Stimulated activated CD4-positive, alpha-beta T cell treated with anti-CD3 and anti-CD28 coated beads, Interleukin-1b, Interleukin-23, amount 100 ng/mL, for 1 hour (primary cell): ENCODE measurements at places on chromosomes 3 and 15.

GRCh38 chr3:45143673-45144671 lies 2.2 kb downstream of the CDCP1 start:
- DNase-seq: no peak

GRCh38 chr15:78208887-78209645 lies 25.3 kb downstream of the ACSBG1 start:
- DNase-seq: no peak

DNA sequence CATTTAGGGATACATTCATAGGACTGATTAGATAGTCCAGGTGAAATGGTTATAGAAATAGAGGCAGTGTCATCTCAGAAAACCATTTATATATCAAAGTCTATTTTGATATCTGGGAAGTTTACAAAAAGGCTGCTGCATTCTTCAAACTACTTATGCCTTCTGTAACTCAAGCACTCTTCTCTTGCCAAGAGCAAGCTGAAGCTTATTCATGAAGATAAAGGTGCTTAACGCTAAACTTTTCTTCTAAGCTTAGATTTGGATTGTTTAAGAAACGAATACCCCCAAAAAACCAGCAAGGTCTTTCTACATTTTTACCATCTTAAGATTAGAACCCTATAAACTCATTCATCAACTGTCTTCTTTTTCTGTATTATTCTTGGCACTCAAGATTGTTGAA lies 23.3 kb upstream of the USF3 start:
- no peak for DNase-seq

DNA sequence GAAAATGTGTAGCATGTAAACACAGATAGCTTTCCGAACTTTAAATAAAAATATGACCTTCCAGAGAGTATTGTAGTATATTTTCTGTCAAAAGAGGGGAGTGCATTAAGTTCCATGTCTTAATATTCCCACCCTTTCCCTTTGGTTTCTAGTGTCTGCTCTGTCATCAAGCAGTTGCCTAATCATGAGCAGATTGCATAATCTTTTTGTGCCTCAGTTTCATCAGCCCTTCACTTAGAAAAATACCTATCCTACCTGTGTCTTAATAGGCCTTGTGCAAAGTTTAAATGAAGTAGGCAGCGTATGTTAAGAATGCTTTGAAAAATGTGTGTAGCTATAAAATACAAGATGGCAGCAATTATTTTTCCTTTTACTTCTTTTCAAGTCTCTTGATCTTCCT lies 52.8 kb downstream of the CALML4 start:
- DNase-seq: no peak

- DNase-seq: no peak
Observed at GRCh38 chr15:85276921-85277320, 103.5 kb upstream of the AKAP13 start.

DNA sequence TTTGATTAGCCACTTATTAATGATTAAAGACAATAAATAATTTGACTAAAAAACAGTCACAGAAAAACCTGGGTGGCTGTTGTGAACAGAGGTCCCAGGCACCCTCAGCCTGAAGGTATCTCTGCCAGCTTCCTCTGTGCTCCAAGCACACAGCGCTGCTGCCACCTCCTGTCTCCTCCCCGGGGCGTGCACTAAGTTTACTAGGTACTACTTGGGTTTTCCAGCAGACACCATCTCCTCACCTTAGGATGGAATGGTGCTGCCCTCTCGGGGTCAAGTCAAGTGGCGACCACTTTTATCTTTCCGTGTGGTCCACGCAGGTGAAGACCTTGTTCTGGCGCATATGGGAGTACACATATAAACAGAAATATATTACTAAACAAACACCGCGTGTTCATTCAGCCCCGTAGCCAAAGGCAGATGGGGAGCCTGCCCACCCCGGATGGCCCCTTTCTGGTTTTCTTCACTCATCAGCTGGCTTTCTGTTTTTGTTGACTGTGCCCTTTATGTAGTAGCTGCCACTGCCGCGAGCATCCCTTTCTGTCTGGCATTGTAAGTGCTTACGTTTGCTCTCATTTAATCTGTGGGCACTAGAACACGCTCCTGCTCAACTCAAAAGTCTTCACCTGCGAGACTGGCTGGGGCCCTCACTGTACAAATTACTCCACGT lies 128.0 kb downstream of the LRIG1 start:
- DNase-seq: no peak

GRCh38 chr3:171792531-171792930 lies 17.8 kb downstream of the PLD1 start:
- DNase-seq: no peak

- no peak for DNase-seq
Observed at GRCh38 chr3:9087831-9088413, 124.7 kb upstream of the RAD18 start.

DNA sequence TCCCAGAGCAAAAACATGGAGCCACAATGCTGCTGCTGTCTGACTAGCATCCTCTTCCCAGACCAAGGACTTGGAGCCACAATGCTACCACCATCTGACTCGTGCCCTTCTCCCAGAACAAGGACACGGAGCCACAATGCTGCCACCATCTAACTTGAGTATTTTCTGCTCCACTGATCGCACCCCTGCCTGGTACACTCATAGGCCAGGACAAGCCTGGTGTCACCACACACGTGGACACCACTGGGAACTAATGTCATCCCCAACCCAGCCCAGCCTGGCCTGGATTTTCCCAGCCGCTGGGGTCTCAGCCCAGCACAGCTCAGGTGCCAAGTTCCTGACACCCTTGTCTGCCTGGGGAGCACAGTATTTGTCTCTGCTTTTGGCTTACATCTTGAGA lies 52.7 kb upstream of the GRIP2 start:
- DNase-seq: no peak

DNA sequence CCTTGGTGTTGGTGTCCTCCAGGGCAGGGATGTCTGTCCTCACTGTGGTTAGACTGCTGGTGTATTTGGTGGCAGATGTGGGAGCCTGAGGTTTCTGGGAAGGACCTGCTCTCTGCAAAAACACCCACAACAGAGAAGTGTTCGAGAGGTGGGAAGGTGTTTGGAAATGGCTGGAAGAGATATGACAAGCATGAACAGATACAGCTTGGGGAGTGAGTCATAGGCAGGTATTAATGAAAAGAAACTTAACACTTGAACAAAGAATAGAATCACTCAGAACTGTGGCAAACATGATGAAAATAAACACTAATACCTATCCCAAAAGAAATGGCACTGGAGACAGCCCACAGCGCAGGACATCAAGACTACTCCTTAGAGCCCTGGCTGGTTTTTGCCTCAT lies 192.4 kb upstream of the RORA start:
- no peak for DNase-seq

GRCh38 chr3:8200996-8201395 lies 300.6 kb upstream of the LMCD1 start:
- no peak for DNase-seq

GRCh38 chr15:69562116-69562515 lies 109.5 kb downstream of the RPLP1 start:
- DNase-seq: no peak

DNA sequence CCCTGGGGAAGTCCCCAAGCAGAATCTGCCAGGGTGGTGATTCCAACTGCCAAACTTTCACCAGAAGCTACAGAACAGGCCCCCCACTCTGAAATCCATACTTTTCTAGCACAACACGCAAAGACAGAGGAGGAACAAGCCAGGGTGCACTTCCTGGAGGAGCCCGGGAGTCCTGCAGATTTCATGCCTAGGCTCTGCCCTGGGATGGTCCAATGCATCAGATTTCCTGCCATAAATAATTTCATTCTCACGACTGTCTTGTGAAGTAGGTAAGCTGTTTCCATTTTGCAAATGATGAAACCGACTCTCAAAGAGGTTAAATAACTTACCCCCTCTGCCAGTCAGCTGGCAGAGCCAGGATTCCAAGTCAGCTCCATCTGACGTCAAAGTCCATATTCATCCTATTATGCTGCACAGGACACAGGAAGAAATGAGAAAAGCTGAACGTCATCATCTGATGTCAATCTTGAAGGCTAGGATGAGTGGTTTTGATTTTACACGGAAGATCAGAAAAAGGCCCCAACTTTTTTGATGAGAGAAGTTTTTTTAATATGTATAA lies 134.8 kb upstream of the IGF1R start:
- DNase-seq: no peak

GRCh38 chr3:130711565-130712324 lies 34.9 kb downstream of the PIK3R4 start:
- no peak for DNase-seq

DNA sequence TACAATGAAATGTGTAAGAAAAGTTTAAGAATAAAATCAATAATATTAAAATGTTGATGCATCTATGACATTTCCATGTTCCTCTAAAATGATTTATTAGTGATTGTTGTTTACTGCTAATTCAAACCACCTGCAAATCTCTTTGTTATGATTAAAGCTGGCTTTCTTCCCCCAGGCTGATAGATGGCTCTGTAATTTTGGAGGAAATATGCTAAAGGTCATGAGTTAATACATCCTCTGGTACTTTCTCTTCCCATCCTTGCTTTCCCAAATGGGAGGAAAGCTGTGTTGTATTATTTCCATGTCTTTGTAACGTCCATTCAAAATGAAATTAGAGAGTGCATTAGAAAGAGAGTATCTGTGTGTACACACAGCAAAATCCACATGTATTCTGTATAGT lies 139.5 kb upstream of the TMCO5A start:
- DNase-seq: no peak

DNA sequence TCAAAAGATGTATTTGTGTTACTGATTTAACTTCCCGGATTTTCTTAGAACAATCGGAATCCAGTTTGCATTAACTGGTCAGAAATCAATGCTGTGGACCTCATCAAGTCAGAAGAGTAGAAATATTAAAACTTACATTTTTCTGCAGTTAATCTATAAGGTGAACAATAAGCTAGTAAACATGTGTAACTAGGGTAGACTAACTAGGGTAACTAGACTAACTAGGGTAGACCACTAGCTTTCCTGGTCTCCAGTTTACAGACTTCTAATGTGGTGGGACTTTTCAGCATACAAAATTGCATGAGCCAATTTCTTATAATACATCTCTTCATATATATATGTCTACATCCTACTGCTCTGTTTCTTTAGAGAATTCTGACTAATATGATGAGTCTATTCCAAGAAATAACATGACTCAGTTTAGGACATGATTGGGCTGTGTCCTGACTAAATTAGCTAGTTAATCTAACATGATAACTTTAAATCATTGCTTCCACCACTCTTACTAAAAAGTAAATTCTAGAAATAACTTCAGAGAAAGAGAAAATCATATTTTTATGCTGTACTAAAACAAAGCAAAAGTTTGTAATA lies 5.3 kb downstream of the PLSCR2 start:
- DNase-seq: no peak

DNA sequence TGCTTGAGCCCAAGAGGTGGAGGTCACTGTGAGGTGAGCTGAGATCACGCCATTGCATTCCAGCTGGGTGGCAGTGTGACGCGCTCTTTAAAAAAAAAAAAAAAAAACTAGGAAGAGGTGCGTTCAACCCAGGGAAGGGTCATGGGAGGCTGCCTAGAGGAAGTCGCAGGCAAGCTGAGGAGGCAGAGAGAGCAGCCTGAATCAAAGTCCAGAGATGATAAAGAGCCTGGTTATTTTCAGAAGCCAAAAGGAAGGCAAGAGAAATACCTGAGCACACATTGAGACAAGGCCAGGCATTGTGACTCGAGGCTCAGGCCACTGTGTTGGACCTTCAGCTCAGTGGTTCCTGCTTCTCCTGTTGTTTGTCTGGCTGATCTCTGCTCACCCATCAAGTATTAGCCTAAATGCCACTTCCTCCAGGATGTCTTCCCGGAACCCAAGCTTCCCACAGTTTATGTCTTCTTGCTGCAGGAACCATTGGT lies 16.1 kb upstream of the GCNT3 start:
- no peak for DNase-seq

GRCh38 chr3:126415661-126416591 lies 21.2 kb downstream of the CFAP100 start:
- no peak for DNase-seq

DNA sequence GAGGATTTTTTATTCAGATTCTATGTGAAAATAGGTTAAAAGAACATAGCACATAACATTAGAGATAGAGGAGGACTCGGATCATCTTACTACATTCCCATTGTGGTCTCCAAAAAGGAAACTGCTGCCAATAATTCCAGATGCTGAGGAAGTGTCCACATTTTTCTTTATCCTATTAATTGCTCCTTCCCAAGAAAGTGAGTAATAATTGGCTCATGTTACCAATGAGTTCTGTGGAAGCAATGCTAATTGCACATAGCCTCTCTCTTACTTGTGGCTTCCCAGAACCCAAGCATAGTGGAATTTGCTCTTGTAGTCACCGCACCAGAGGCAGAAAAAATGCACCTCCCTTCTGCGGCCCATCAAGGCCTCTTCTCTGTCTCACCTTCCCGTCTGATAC lies 208.4 kb downstream of the PLOD2 start:
- DNase-seq: no peak

DNA sequence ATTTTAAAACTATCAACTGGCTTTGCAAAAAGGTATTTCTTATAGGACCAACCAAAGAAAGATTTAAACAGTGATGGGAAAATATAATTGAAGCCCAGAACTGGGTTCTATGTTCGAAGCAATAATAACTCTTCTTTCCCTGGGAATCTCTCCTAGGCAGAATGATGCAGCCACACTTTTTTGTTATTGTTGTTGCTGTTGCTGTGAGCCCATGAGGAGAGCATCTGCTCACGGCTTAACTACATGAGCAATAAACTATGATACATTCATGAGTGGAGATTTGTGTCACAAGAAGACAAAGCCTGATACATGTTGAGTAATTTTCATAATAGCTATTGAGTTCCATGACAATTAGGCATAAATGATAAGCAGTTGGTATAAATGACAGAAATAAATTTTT lies 80.5 kb downstream of the CRTC3 start:
- DNase-seq: no peak

- no peak for DNase-seq
Observed at GRCh38 chr3:57544181-57545125, at the start of gene DNAH12. Gene DNAH12 (minus strand): TSS chr3:57544344. CDS start chr3:57542870, 1,474 bp downstream.

DNA sequence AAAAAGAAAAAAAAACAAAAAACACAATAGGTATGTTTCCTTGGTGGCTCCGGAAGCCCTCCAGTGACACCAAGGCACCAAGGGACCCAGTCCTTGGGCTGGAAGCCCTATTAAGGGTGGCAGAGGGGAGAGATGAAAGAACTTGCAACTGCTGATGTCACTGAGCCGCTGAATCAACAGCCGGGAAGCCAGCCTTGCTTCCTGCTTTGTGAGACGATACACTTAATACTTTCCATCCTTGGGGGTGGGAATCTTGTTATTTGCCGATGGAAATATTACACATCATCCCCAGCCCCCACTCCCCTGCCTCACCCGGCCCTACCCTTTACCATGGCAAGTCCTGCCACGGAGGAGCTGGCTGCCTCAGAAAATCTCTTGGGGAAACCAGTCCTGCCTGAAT lies 5.6 kb upstream of the ISLR2 start:
- no peak for DNase-seq

DNA sequence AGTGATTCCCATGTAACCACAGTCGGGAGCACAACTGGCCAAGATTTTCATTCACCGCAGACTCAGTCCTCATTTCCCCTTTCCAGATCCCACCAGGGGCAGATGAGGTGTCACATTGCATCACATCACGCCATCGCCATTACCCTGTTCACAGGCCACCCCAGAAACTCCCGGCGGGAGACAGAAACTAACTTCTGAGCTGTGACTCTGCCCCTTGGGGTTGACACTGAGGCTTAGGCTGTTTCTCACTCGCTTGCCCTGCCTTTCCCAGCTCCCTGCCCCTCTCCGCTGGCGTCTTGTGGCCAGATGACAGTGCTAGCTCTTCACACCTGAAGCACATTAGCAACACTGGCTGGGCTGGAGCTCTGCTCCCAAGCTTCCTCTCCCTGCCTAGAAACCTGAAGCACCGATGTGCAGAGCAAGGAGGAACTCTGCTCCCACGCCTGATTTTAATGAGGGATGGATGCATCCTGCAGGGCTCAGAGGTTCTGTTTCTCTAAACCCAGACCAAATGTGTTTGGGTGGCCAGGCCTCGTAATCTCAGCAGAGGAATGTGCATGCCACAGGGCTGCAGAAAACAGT lies 88.8 kb upstream of the CTDSPL start:
- DNase-seq: no peak
